ENCODE measurements at places on chromosomes 6 and 20.

DNA sequence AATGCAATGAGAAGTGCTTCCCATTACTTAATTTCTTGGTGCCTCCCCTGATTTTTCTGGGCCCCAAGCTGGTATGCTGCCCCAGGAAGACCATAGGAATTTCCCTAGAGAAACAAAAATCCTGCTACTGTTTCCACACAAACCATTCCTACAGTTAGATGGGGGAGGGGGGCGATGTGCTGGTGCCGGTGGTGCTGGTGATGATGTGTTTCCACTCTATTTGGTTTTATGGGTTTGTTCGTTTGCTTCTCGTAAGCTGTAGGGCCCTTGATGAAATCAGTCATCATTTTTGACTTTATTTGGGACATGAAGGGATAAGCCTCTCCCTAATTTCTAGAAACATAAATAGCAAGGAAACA, 105.1 kb downstream of the MKKS start:
- no peak for DNase-seq

DNA sequence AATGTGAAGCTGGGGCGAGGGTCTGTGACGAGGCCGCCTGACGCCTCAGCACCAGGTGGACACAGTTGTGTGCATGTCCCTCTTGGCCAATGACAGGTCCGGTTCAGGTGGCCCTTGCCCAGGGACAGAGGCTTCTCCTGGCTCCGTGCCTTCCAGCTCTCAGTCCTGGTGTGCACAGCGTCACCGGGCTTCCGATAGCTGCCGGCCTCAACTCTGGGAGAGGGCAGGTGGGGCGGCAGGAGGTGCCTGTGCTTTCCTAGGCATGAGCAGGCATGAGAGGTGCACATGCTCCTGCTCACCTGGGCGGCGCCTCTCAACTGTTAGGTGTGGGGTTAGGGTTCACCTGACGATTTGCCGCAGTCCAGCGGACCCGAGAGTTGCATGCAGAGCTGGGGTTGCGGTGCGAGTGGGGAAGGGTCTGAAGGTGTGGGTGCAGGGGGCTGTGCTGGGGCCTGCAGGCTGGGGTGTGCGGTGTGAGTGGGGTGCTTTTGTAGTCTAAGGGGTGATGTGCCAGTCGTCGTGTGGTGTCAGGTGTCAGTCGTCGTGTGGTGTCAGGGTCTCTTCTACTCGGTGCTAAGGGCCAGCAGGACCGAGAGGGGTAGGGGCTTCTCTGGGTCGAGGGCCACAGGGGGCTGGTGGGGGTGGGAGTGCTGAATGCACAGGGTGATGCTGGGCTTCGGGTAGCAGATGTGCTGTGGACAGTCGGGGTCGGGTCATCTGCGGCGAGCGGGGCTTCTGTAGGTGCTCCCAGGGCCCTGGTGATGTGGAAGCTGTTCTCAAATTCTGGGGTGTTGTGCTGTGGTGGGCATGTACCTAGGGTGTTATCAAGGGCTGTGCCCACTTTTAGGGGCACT, 3.8 kb upstream of the SOX18 start:
- no peak for DNase-seq

GRCh38 chr20:45406260-45407066, 1.6 kb upstream of the DBNDD2 start:
- no peak for DNase-seq

DNA sequence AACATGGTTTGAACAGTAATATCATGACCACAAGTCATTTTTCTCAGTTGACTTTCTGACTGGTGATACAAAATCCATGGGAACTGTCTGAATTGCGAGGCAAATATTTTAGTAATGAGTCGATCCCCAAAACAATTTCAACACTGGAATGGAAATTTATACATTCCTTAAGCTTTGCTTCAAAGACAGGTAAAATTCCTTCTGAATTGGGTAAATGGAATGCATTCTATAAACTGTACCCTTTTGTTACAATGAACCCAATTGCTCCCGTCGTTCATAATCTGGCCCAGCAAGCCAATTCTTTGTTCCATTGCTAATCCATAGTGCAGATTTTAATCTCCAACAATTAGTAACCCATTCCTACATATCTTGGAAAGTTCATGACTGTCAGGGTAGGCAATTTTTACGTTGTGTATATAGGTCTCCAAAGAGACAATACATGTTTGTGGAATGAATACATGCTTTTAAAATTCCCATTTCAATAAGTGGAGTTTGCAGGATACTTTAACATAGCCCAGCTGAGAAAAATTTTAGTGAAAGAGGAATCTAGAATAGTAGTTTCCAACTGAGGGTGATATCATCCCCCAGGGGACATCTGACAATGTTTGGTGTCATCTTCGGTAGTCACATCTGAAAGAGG, 32.7 kb downstream of the CYP24A1 start:
- no peak for DNase-seq

DNA sequence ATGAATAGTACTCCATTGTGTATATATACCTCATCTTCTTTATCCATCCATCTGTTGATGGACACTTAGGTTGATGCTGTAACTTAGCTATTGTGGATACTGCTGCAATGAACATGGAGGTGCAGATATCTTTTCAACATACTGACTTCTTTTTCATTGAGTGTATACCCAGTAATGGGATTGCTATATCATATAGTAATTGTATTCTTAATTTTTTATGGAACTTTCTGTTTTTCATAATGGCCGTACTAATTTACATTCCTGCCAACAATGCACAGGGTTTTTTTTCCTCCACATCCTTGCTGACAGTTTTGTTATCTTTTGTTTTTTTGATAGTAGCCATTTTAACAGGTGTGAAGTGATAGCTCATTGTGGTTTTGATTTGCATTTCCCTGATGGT, 5.2 kb downstream of the CCN2 start:
- no peak for DNase-seq

- DNase-seq: no peak
These were observed 36.6 kb upstream of the F13A1 start for GRCh38 chr6:6357032-6357431.

GRCh38 chr6:108502832-108503231, 57.9 kb upstream of the FOXO3 start:
- peak; percentile 84 for DNase-seq

DNA sequence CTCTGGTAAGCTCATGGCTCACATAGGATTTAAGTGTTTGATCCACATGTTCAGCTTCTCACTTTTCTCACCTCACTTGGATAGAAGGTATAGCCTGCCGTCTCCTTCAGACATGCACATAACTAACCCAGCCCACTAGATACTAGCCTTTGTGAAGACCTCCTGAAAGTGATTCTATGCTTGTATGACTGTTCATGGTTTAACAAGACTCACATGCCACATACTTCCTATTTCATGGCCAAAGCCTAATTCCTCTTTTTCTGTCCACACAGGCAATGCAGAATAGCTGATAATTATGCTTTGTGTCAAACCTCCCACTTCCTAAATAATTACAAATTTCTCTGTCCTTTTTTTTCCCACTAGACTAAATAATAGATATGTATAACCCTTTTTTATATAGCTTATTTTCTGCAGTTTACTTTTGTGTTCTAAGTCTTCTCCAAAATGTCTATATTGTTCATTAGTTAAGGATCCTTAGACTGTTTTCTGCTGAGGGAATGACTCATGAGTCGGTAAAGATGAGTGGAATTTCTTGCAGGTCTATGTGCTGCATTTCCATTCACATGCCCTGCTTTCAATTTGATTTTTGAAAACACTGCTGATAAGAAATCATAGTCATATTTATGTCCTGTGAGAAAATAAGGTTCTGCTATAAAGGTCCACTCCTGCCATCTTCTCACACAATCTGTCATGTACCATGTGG, 43.0 kb downstream of the HDDC2 start:
- no peak for DNase-seq

DNA sequence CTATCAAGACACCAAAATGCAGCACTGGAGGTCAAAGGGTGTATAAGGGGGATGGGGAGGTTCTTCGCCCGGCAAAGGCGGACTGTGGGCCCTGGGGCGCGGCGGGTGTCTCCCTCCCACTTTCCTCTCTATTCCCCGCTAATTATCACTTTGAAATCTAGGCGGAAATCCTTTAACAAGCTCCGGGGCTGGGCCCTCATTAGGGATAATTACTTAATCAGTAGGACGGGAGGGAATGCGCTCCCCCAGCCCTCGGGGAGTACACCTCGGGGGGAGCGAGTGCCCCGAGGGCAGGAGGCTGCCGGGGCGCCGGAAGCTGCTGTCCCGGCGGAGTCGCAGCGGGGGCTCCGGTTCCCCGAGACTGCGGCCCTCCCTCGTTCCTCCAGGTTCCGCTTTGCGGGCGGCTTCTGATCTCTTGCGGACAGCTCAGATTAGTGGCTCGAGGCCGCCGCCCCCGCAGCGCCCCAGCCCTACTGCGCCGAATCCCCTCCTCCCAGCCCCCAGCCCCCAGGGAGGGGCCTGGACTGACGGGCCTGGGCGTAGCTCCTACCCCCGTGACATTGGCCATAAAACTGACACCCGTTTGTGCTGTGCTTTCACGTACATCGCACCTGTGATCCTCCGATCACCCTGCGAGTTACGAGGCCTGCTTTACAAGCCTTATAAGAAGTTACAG, 14.7 kb downstream of the MUCL3 start:
- no peak for DNase-seq

GRCh38 chr20:63756648-63756991, 17.0 kb downstream of the SLC2A4RG start:
- no peak for DNase-seq

DNA sequence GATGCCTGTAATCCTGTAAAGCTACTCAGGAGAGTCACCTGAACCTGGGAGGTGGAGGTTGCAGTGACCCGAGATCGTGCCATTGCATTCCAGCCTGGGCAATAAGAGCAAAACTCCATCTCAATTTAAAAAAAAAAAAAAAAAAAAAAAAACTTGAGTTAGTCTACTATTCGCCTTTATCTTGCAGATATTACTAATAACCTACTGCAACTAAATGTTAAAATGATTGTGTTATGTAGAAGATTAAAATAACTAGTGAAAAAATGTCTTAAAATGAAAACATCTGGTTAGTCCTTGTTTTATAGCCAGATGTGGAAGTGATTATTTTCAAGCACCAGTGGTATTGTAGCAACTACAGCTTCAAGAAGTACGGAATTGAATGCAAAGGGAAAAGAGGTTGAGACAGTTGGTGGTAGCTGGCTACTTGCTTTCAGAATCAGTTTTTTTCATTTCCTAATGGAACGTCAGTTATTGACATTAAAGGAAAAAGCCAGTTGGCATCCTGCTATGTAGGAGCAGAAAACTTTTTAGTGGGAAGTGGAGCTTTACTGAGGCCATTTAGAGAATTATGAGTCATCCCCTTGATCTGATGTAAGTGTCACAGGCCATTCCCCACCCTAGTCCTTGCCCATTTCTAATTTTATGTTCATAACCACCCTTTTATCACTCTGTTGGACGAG, 43.8 kb upstream of the DYNLRB1 start:
- DNase-seq: no peak

DNA sequence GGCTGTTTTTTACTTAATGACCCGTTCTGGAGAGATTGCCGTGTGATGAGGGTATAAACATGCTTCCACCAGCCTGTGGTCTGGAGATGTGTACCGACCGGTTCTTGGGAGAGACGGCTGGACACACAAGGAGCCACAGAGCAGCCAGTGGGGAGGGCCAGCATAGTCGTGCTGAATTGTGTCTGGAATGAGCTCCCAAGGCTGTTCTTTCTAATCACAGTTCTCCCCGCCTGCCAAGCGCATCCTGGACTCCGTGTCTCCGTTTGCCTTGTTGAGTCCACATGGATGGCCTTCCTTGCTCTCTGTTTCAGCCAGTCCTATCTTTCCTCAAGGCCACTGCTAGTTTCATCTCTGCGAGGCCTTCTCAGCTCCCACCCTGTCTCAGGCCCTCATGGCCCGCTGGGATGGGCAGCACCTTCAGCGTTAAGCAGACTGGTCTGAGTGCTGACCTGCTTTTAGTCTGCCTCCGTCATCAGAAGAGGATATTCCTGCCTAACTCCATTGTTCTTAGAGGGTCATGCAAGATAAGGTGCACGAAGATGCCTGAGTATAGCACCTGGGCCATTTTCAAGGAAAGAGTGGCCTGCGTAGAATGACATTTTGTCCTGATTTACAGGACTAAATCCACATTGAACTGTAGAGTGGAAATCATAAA, 20.6 kb downstream of the MANBAL start:
- DNase-seq: no peak

DNA sequence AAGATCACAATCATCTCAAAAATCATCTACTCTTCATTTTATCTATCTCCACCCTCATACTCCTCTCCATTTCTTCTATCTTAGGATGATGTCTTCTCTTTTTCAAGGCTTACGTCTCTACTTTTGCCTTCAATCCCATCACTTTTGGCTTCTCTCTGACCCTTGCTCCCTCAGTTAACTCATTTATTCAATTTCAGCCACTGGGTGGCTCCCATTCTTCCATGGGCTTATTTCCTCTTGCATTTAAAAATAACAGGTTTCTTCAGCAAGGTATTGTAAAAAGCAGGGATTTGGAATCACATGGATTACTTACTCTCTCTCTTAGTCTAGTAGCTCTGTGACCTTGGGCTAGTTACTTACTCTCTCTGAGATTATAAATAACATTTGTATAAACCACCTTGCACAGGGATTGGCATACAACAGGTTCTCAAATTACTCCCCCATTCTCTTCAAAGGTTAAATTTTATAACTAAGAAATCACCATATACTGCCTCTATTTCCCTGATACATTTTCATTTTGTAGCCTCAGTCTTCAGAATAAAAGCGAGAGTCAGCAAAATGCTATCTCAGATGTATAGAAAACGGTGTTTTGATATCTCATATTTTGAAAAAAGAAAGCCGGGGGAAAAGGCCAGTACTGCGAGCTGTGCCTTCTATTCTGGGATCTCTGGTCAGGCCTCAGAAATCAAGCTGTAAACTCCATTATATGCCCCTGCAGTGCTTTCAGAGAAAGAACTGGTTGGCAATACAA, 5.5 kb downstream of the ZSCAN12 start:
- DNase-seq: no peak

- peak; percentile 54 for DNase-seq
These were observed 815 bp downstream of the UTRN start for GRCh38 chr6:144285798-144286502.

DNA sequence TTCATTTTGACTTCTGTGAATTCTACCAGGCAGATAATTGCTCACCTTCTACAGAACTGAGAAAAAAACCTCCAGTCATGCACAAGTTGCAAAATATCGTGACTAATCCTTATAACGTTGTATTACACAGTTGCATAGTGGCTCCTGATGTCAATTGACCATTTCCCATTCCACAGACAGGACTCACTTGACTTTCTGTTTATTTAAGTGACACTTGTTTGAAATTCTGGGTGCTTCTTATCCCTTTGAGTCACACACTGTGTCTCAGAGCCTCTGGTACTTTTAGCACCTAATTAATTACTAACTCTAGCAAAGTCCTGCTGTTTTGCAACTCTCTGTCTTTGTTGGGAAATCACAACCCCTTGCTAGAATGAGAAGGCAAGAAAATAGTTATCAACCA, 16.2 kb upstream of the RSPO3 start:
- DNase-seq: no peak

DNA sequence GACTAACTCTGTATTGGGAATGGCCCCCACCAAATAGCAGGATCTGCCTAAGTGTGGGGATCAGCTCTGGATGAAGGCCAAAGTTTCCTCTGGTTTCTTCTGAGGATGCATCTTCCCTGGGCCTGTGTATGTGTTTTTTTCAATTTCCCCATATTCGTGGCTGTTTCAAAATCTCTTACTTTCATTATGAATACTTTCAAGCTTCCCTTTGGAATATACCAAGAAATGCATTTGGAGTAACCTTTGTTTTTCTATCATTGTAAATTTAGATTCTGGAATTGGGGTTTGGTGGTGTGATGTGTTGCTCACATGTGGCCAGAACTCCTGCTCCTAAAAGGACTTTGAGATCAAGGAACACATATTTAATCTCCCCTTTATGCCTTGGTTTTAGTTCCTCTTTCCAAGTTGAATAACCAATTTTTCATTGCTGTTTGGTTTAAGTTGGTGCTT, 8.4 kb downstream of the ENTPD6 start:
- DNase-seq: no peak

All from GF-D8 (cell line).